Activated naive CD4-positive, alpha-beta T cell treated with Interleukin-2 at 50 U/mL for 16 hours (primary cell): ENCODE measurements at places on chromosomes 3 and 15.

DNA sequence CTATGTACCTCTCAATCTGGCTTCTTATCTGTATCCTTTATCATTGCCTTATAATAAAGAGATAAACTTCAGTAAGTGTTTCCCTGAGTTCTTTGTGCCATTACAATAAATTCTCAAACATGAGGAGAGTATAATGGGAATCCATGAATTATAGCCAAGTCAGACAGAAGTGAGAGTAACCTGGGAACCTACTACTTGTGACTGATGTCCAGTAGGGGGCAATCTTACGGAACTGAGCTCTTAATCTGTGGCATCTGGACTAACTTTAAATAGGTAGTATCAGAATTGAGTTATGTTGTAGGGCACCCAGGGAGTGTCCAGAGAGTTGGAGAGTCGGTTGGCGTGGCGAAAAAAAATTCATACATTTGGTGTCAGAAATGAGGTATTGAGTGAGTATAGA lies 542.6 kb downstream of the ZBBX start:
- no peak for DNase-seq

GRCh38 chr3:46998121-46998851 lies 18.8 kb downstream of the NBEAL2 start:
- peak; percentile 75 for DNase-seq

- DNase-seq = no peak
Measured at GRCh38 chr3:188524052-188524451, 370.1 kb downstream of the LPP start.

DNA sequence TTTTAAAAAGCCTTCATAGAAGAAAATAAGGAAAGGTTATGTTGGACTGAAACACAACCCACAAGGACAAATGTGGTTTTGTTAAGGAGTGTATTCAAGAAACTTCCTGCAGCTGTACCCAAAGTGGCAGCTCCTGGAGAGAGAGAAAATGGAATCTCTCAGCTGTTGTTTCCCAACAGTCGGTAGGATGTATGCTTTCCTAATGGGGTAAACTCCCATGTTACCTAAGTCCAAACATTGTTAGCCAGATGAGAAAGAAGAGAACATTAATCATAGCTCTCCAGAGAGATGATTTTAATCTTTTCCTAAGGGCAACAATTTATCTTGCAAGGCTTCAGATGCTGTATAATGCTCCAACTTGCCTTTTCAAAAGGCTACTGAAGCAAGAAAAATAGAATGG lies 22.6 kb upstream of the TEX9 start:
- DNase-seq = no peak

- no peak for DNase-seq
Measured at GRCh38 chr3:35438101-35438500, 201.2 kb upstream of the ARPP21 start.

DNA sequence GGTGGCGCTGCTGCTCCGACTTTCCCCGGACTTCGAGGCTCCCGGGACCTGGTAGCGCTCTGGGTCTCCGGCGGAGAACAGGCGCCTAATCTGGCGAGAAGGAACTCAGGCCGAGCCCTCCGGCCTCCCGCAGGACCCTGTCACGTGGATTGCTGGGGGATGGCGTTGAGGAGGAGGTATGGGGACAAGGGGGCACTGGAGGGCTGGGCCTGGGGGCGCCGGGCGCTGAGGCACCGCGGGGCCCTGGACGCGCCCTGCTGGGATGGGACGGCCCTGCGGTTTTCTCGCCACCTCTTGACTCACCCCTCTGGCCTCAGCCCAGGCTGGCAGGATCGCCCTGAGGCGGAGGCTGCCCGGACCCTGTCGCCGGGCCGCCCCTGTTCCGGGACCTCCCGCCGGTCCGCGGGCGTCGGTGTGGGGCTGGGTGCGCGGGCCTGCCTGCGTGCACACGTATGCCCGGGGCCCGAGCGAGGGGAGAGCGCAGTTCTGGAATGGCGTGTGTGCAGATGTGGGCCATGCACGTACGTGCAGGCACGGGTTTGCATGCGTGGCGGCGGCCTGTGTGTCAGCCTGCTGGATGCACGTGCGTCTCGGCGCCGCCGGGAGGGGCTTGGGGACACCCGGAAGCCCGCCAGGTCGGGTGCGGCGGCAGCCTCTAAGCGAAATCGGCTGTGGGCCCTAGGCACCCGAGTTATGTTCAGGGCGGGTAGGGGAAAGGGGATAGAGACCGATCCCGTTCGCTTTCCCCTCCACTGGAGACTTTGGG lies 752 bp downstream of the C15orf39 start:
- DNase-seq = peak; percentile 87

DNA sequence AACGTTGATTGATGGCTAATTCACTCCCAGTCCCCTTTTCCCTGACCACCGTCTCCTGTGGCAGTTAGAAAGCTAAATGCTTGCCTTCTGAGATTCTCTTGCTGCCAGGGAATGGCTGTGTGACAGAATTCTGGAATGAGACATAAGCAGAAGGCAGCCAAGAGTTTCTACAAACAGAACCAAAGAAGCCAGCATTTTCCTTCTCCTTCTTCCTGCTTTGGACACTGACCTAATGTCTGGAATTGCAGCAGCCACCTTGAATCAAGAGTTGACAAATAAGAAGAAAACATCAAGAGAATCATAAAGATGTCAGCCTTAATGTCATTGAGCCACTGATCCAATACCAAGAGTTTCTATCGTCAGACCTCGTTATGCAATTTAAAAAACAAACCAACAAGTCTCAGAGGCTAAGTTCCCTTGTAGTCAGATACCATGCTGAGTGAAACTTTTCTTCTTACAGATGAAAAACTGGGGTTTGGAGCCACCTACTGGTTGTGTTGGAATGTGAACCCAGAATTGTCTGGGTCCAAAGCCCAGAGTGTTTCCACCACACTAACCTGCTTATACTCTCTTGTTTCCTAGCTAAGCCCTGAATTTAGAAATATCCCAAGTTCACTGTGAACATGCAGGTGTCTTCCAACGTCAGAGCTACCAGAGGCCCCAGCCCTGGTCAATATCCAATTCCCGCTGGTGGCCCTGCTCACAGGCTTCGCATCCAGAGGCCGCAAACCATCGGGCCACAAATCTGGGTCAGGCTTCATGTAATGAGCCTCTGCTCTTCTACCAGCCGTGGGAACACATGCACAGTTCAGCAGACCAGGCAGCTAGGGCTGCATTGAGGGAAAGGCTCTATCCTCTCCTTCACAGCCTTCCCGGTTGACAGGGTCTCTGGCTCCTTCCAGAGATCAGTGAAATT lies 42.5 kb downstream of the MCF2L2 start:
- DNase-seq = peak; percentile 59

GRCh38 chr15:96324940-96325540 lies 5.5 kb upstream of the NR2F2 start:
- no peak for DNase-seq

- DNase-seq = no peak
Measured at GRCh38 chr15:101461097-101461496, 28.4 kb downstream of the PCSK6 start.

DNA sequence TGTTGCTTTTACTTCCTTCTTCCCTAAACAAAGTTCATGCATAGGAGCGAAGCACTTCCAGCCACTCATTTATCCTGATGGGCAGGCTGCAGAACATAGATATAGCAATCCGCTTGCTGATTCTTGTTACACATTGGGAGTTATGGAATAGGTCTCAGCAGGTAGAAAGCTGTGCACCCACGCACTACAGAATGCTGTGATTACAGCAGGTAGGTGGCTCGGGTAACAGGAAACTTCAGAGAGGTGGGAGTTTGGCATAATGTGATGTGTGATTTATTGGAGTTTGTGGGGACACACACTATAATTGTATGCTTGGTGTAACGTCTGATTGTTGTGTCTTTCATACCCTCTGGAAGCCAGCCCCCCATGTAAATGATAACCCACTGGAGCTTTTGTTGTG lies 99.2 kb upstream of the MEIS2 start:
- no peak for DNase-seq
